ENCODE measurements at places on chromosomes 5 and 9.

GRCh38 chr5:86124333-86124732, 493.4 kb upstream of the COX7C start:
- peak; percentile 23 for DNase-seq

GRCh38 chr5:125409234-125409860, 662.9 kb upstream of the ZNF608 start:
- DNase-seq = peak; percentile 51

DNA sequence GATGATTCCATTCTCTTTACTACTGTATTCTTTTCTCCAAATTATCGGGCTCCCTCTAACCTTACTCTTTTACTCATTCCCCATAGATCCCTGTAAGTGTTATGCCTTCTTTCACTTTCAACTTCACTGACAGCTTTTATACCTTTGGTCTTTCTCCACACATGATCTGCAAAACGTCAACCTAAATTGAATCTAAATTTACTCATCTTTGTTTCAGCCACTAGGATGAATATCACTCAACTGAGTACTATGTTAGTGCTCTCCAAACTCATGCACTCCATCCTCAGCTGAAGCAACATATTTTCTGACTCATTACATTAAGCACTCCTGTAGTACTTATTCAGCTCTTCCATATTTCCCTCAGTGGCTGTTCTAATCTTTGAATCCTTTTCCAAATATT, 133.4 kb downstream of the ADAMTS19 start:
- no peak for DNase-seq

GRCh38 chr9:115883467-115884329, 269.9 kb upstream of the PAPPA start:
- DNase-seq = peak; percentile 59

DNA sequence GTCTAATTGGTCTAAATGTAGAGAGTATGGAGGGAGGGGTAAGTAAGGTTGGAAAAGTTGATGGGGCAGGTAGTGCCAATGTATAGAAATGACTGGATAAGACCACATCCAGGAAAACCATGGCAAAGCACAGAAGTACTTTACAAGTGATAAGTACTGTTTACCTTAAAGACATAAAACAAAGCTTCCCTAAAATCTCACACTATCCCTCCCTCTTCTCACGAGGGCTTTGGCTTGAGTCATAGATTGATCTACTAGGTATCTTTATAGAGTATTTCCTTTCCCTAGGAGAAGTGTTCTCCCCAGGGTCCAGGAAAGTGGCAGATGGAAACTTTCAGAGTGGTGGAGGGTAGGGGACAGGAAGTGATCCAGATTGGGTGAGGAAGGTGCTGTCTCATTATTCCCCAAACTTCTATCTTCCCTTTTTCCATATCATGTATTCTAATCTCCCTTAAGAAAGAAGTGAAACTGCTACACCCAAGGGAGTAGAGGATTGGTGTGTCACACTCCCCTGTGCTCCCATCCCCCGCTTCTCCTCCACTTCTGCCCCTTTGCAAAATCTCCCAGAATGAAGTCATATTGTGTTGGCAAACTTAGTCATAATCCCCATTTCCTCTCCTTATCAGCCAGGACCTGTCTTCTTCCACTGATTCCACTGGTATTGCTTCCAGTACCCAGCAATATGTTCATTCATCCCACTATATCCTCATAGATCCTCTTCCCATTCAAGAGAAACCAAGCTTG, 14.6 kb downstream of the IL33 start:
- DNase-seq = no peak

DNA sequence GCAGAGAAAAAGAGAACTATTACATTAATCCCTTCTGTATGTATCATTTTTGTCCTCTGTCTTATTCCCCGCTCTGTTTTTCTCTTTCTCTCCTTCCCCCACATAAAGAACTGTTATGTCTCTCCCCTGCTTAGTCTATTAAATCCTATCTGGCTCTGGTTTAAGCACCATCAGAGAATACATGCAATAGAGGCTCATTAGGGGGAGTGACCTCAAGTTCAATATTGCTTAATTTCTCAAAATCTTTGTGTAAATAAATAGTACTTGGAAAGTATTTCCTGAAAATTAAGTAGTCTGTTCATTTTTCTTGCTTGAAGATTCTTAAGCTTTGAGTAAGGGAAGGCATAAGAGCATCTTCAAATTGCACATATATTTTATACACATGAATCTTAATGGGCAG, 41.2 kb upstream of the FAM174A start:
- DNase-seq = no peak

DNA sequence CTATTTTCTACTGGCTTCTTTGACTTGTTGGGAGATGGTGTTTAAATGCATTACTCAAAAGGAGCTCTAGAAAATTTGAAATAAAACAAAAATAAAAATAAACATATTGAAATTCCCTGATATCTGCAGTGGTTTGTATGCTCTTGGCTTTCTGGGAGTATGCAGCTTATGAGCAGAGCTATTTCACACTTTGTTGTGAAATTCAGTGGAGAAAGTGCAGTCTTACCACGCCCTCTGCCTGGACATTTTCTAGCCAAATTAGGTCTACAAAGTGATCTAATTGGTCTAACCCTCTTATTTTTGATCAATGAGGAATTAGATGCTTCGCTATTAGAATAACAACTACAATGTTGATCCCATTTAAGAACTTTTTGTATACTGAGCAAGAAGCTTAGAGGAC, 66.8 kb downstream of the INSYN2B start:
- DNase-seq = no peak

- no peak for DNase-seq
Observed at GRCh38 chr5:146832985-146833732, 45.4 kb downstream of the PPP2R2B start.

DNA sequence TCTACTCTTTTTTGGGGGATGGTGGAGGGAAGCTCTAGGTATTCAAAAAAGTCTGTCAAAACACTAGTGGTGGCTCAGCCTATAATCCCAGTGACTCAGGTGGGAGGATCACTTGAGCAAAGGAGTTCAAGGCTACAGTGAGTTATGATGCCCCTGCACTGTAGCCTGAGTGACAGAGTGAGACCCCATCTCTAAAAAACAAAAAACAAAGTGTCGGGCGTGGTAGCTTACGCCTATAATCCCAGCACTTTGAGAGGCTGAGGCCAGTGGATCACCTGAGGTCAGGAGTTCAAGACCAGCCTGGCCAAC, 15.8 kb upstream of the SLC35D2 start:
- no peak for DNase-seq

All from neural progenitor cell (in vitro differentiated cells).